ENCODE measurements at places on chromosomes 4 and X.

- no peak for DNase-seq
Measured at GRCh38 chr4:105122350-105122749, 24.3 kb upstream of the TET2 start.

GRCh38 chrX:40090050-40090804 is 7.5 kb downstream of the BCOR start:
- no peak for DNase-seq

- no peak for DNase-seq
Measured at GRCh38 chrX:149283853-149284252, 221.3 kb downstream of the IDS start.

DNA sequence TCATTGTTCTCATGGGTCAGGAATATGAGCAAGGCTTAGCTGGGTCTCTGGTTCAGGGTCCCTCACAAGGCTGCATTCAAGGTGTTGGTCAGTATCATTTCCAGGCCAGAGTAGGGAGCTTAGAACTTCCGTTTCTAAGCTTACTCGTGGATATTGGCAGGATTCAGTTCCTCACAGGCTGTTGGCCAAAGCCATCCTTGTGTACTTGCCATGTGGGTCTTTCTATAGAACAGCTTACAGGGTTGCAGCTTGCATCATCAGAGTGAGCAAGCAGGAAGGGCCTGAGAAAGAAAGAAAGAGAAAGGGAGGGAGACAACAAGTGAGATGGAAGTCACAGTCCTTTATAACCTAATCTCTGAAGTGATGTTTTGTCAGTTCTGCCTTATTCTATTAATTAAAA is 5.1 kb upstream of the LIMCH1 start:
- DNase-seq, result no peak

GRCh38 chr4:1547131-1547855 is 136.8 kb downstream of the FAM53A start:
- no peak for DNase-seq

DNA sequence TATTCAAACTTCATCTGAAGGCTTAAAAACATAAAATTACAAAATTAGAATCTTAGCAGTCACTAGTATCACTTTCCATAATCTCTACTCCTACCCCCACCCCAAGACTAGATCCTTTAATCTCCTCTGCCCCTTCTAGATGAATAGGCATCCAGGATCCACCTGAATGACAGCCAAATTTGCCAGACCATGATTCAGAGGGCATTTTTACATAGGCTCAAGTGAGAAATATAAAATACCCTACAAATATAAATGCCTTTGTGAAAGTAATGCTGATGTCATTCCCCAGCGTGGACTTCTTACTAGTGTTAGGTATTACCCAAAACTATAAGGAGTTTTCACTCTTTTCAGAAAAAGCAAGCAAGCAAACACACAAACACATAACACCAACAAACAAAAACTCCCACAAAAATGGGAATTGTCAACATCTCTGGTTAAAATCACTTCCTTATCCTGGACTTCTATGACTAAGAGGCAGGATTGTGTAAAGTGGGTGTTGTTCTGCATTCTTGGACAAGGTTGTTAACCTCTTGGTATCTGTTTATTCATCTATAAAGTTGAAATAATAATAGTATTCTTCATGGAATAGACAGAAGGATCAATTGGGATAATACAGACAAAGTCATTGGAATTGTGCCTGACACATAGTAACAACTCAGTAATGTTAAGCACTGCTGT is 51.3 kb upstream of the TMPRSS11F start:
- no peak for DNase-seq

- DNase-seq, result no peak
Measured at GRCh38 chr4:16894406-16894805, 4.0 kb downstream of the LDB2 start.

DNA sequence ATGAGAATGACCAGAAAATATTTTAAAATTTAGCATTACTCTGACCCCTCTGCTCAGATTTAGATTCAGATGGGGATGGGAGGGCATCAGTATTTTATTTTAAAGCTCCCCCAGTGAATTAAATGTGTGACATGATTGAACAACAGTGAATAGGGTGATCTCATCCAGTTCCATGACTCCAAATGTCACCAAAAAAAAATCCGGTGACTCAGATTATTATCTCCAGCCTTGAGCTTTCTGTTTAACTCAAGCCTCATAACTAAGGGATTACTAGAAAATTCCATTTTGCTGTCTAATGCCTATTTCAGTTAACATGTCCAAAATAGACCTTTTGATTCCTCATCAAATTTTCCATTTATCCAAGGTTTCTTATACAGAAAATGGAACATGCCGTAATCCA is 121.8 kb upstream of the TMEM47 start:
- no peak for DNase-seq

DNA sequence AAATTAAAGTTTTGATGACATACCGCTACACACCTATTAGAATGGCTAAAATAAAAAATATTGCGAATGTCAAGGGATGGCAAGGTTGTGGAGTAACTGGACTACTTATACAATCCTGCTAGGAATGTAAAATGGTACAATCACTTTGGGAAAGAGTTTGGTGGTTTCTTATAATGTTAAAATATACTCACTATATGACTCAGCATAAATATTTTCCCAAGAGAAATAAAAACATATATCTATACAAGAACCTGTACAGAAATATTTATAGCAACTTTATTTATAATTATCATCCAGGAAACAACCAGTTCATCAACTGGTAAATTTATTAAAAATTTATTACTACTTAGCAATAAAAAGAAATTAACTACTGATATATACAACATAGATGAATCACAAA is 89.7 kb downstream of the SLC10A7 start:
- no peak for DNase-seq

DNA sequence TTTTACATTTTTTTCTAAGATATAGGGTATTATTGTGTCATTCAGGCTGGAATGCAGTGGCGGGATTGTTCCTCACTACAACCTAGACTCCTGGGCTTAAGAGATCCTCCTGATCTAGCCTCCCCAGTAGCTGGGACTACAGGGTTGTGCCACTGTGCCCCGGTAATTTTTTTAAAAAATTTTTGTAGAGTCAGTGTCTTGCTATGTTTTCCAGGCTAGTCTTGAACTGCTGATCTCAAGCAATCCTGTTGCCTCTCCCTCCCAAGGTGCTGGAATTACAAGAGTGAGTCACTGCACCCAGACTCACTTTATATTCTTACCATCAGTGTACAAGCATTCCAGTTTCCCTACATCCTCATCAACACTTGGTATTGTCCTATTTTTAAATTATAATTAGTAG is 156.4 kb upstream of the GYPA start:
- no peak for DNase-seq

- no peak for DNase-seq
Measured at GRCh38 chr4:93771640-93772411, 56.7 kb upstream of the ATOH1 start.

All from stimulated activated CD4-positive, alpha-beta T cell treated with anti-CD3 and anti-CD28 coated beads, TNF-alpha, amount 100 ng/mL, for 48 hours (primary cell).